ENCODE measurements at places on chromosomes 11 and 22.

DNA sequence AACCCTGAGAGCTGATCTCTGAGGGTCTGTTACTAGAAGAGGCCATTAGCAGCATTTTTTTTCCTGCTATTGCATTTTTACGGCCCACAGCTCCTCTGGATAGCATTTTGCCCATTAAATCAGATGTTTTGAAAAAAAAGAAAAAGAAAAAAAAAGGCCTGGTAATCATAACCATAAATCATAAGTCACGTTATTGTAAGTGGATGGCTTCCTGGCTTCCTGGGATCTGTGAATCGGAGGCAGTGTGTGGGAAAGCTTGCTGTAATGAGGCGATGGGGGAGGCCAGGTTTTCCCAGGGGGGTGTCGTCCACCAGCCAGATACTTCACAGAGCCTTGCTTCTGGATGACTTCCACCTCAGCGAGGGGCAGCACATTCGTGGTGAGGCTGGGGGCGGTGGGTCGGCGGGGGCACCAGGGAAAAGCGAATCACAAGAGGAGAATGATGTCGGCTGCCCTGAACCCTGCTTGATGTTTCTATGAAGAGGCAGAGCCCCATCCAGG, 106.5 kb upstream of the SYT13 start:
- no peak for DNase-seq

DNA sequence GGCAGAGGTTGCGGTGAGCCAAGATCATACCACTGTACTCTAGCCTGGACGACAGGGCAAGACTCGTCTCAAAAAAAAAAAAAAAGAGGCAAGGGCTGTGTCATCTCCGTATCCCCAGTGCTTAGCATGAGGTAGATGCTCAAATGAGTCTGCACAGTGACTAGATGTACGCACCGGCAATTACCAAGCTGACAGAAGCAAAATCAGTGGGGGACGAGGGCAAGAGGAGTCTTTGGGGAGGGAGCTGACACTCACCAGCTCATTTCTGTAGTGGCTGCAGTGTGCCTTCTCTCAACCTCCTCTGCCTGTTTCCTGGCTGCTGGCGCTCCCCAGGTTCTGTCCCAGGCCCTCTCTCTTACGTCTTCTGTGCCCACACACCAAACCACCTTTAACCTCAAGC, 69.9 kb downstream of the PACSIN2 start:
- no peak for DNase-seq

DNA sequence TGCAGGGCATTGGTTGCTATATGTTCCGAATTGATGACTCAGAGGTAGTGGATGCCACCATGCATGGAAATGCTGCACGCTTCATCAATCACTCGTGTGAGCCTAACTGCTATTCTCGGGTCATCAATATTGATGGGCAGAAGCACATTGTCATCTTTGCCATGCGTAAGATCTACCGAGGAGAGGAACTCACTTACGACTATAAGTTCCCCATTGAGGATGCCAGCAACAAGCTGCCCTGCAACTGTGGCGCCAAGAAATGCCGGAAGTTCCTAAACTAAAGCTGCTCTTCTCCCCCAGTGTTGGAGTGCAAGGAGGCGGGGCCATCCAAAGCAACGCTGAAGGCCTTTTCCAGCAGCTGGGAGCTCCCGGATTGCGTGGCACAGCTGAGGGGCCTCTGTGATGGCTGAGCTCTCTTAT, 5.4 kb upstream of the TTC36 start:
- no peak for DNase-seq

GRCh38 chr11:116888024-116888423, 50.6 kb upstream of the APOA1 start:
- no peak for DNase-seq

GRCh38 chr11:114050258-114050927, 9.1 kb upstream of the ZBTB16 start:
- no peak for DNase-seq

- peak; percentile 35 for DNase-seq
Observed at GRCh38 chr22:46149512-46150033, 753 bp upstream of the PPARA start.

DNA sequence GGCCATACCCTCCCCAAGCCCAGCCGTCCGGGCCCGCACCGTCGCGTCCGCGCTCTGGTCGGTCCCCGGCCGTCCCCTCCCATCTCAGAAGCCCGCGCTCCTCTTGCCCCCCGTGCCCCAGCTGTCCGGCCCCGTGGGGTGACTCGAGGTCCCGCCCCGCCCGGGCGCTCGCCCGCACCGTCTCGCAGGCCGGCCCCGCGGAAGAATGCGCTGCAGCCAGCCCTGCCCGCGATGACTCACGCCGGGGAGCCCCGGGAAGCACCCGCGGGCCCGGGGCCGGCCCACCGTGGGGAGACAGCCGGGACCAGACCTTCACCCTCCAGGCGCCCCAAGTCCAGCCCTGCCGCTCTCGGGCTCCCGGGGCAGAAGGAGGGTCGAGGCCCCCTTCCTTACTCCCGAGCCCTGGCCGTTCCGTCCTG, 320 bp upstream of the PHLDA2 start:
- no peak for DNase-seq

DNA sequence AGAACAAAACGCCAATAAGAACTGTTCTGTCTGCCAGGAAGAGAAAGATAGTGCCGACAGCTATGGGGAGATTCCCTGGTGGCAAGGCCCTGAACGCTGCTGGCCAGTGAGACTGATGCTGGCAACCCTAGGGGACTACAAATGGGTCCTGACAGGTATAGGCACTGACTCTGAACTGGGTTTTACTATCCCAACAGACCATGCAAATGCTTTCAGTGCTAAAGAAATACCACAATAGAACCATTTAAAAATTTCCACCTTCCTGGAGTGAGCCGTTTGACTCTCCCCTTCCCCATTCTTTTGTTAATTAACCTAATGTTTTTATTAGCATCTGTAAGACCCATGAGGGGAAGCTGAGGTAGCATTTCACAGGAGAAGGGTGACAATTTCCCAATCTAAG, 25.7 kb downstream of the USP28 start:
- DNase-seq: no peak

GRCh38 chr22:46213052-46213451, 37.0 kb downstream of the CDPF1 start:
- DNase-seq: no peak

DNA sequence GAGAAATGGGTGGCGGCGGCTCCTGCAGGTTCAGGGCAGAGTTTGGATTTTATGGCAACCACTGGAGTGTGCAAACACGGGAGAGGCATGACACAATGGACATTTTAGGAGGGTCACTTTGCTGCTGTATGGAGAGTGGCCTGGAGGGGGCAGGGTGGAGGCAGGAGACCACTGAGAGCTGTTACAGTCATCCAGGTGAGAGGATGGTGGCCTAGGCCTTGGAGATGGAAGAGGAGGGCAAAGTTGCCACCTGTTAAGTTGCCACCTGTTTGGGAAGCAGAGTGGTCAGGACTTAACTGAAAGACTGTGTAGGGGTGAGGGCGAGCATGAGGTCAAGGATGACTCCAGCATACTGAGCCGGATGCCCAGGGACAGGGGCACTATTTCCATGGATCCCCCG, 2.3 kb upstream of the RAD9A start:
- DNase-seq: peak; percentile 35

DNA sequence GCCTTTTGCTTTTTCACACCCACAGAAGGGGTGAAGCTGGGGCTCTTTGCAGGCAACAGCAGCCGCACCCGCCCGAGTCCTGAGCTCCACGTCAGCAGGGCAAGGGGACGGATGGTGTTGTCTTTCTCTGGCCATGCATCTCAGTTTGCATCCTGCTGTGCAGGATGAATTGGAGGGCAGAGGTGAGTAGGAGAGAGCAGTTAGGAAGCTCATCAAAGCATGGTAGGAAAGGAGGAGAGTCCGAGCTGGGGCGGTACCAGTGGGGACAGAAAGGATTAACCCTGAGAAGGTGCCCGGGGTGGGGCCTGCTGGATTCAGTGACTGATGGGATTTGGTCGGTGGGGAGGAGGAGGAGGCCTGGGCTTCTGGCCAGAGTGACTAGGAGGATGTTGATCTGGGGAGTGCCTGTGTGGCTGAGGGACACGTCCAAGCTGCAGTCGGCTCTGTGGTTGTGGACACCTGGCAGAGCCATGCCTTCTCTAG, 14.6 kb downstream of the FAM83F start:
- DNase-seq: no peak

GRCh38 chr11:19829109-19829837, 116.6 kb downstream of the NAV2 start:
- DNase-seq: no peak

- DNase-seq: no peak
Observed at GRCh38 chr11:130037058-130037457, 32.6 kb upstream of the APLP2 start.

- DNase-seq: no peak
Observed at GRCh38 chr11:92714111-92714510, 255.3 kb upstream of the MTNR1B start.

DNA sequence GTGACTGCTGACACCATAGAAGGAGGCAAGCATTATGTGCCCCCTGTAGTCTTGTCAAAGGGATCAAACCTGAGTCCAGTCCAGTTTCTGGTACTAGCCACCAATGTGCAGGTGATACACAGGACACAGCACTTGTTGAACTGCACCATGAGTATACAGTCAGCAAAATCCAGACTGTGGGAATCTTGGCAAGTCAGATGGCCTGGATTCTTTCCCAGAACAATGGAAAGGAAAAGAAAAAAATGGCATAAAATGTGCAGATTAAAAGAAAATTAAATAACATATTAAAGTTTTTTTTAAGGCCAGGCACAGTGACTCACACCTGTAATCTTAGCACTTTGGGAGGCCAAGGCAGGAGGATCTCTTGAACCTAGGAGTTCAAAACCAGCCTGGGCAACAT, 16.8 kb downstream of the CRY2 start:
- no peak for DNase-seq

- no peak for DNase-seq
Observed at GRCh38 chr22:24303007-24303406, 32.4 kb downstream of the SPECC1L start.

GRCh38 chr22:29744902-29745301, 21.9 kb downstream of the ZMAT5 start:
- DNase-seq: no peak
